ENCODE measurements at places on chromosomes 16 and 17. TPM values are rescaled to one million over a fixed set of nuclear protein-coding genes. Genes with fewer than 3 reads are reported as not detected.

DNA sequence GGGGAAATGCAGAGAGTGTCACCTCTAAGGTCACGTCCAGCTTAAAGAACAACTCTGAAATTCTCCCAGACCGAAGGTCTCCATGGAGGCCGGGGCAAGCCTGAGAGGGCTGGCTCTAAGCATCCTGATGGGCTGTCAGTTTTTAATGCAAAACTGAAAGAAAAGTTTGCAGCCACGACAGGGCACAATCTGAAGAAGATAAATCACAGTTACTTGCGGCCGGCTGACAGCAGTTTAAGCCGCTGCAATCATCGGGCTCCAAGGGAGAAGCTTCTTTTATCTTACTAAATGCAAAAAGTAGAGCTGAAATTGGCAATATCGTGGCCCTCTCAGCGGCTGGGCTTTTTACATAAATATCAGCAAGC lies 168.8 kb downstream of the CYLD start:
- no peak overlapping the region for H3K27ac ChIP-seq
- H3K27me3 ChIP-seq, result no peaks in the 10 kb centered on the region
- H3K4me1 ChIP-seq, result no peaks in the 10 kb centered on the region
- DNase-seq, result no peak

- H3K27ac ChIP-seq, result no peak overlapping the region
- DNase-seq, result no peak
- H3K4me1 ChIP-seq, result no peaks in the 10 kb centered on the region
- no peak overlapping the region for H3K4me3 ChIP-seq
- no peaks in the 10 kb centered on the region for H3K27me3 ChIP-seq
Observed at GRCh38 chr17:54876656-54877195, 23.9 kb upstream of the TOM1L1 start.

GRCh38 chr16:27235055-27235937 lies 32.0 kb downstream of the KDM8 start:
- H3K36me3 ChIP-seq, result no peaks in the 10 kb centered on the region
- H3K27me3 ChIP-seq, result no peaks in the 10 kb centered on the region
- DNase-seq, result peak; percentile 95
- H3K4me3 ChIP-seq, result peak overlapping the region; percentile 59
- peaks cover 81% of the 10 kb centered on the region for H3K4me1 ChIP-seq

GRCh38 chr17:78497115-78497540 lies 80.1 kb downstream of the DNAH17 start:
- H3K27me3 ChIP-seq, result no peaks in the 10 kb centered on the region
- no peak overlapping the region for H3K4me3 ChIP-seq
- peak; percentile 53 for DNase-seq
- no peak overlapping the region for H3K27ac ChIP-seq

The CDRT4 gene
- total RNA-seq, result 21.0 TPM

All from CD4-positive, CD25-positive, alpha-beta regulatory T cell (primary cell).